Activated CD8-positive, alpha-beta memory T cell treated with anti-CD3 and anti-CD28 coated beads, Interleukin-2, amount 10 ng/mL, durations not matched to agents 7 days and 5 days (primary cell): ENCODE measurements at places on chromosomes 5 and 9.

- H3K4me3 ChIP-seq, result no peak overlapping the region
- no peak for DNase-seq
- H3K27me3 ChIP-seq, result no peaks in the 10 kb centered on the region
Measured at GRCh38 chr5:140222416-140222815, 47.4 kb downstream of the CYSTM1 start.

DNA sequence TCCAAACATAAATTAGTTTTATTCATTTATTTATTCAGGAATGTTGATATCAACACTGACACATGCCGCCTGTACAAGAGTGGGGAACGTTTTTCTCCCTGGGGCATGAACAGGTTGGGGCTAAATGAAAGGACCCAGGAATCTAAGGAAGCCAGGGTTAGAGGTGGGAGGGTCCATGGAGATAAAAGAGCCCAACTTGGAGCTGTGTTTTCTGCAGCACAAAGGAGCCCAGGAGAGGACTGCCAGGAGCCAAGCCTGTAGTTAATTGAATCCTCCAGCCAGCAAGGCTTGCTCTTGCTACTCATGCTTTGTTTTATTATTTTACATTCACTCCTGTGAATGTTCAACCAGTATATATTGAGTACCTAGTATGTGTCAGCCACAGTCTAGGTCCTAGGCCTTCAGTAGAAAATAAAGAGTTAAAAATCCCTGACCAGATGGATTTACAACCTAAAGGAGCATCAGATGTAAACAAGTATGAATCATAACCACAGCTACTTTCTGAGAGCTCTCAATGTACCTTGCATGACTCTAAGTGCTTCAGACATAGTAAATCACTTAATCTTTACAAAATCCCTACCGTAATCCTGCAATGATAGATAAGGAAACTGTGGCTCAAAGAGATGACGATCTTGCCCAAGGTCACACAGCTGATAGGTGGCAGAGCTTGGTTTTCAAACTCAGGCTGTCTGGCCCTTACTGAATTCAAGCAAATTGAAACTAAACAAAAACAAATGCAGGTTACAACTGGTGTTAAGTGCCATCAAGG, 69.8 kb downstream of the ASTN2 start:
- H3K27me3 ChIP-seq, result no peaks in the 10 kb centered on the region
- H3K4me3 ChIP-seq, result no peak overlapping the region
- H3K36me3 ChIP-seq, result no peaks in the 10 kb centered on the region

DNA sequence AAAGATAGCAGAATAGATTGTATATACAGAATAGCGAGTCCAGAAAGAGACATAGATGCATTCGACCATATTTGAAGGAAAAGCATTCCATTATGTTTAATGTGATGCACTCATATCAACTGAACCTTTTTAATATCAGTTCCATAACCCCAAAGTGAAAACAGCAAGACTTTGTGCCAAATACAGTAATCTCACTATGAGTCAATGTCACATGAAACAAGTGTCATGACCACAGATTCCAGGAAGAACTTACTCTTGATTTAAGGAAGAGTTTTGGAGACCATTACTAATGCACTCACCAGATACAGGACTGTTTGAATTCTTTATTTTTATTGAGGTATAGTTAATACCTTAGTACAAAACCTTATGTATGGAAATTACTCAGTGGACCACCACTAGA, 220.5 kb downstream of the SH3GL2 start:
- H3K27ac ChIP-seq, result no peak overlapping the region
- H3K36me3 ChIP-seq, result no peaks in the 10 kb centered on the region
- DNase-seq, result no peak

GRCh38 chr5:88663793-88664216, 219.2 kb downstream of the MEF2C start:
- peaks cover 89% of the 10 kb centered on the region for H3K27me3 ChIP-seq
- H3K36me3 ChIP-seq, result peaks cover 5% of the 10 kb centered on the region
- no peak overlapping the region for H3K4me3 ChIP-seq

DNA sequence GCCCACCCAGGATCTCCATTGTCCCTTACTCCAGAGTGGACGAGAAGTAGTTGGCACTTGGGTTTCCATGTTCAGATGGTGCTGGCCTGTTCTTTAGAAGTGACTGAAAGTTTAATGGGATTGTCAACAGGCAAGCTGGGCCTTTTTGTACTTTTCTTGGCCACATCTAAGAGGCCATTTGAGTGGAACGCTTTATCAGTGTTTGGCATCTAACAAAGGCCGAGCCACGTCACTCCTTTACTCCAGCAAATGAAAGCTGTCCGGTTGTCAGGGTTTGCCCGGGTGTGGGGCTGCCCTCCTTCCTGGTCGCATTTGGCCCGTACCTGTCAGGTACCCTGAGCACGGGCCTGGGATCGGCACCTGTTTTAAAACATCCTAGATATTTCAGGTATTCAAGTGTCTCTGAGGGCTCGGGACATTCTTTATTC, 71.5 kb downstream of the RCL1 start:
- no peak for DNase-seq
- no peaks in the 10 kb centered on the region for H3K27me3 ChIP-seq
- peaks cover 27% of the 10 kb centered on the region for H3K4me1 ChIP-seq
- H3K36me3 ChIP-seq, result peaks cover 26% of the 10 kb centered on the region
- no peak overlapping the region for H3K4me3 ChIP-seq

DNA sequence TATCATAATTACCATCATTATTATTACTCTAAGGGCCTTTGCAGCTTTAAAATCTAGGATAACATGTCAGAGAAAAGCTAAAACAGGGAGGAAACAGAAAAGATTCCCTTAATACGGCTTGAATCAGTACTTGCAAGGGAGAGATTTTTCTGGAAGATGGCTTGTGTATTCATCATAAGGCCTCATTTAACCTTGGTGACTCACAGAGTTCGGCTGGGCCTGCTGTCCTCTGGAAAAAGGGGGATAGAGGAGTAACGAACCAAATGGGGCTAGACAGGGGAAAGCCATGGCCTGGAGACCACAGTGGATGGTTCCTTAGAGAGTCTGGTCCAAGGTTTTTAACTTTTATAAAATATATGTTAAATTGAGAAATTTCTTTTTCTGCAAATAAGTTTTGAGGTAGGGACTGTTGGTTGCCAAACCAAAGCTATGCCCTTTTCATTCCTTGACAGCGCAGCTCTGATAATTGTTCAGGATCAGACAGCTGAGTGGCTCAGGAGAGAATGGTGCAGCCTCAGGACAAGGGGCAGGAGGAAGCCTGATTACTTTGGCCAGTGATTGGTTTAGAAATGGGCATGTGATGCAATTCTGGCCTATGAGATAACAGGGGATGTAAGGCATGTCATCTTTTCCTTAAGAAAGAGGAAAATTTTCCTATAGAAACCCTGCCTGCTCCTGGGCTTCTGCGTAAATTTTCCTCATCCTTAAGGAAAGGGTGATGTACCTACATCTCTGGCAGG, 25.6 kb upstream of the GSN start:
- no peaks in the 10 kb centered on the region for H3K27me3 ChIP-seq
- no peak for DNase-seq
- H3K4me1 ChIP-seq, result no peaks in the 10 kb centered on the region
- H3K4me3 ChIP-seq, result no peak overlapping the region

GRCh38 chr5:37005252-37005651, 128.7 kb downstream of the NIPBL start:
- DNase-seq, result no peak
- no peak overlapping the region for H3K4me3 ChIP-seq
- H3K36me3 ChIP-seq, result peaks cover 17% of the 10 kb centered on the region
- no peaks in the 10 kb centered on the region for H3K4me1 ChIP-seq
- no peaks in the 10 kb centered on the region for H3K27me3 ChIP-seq

DNA sequence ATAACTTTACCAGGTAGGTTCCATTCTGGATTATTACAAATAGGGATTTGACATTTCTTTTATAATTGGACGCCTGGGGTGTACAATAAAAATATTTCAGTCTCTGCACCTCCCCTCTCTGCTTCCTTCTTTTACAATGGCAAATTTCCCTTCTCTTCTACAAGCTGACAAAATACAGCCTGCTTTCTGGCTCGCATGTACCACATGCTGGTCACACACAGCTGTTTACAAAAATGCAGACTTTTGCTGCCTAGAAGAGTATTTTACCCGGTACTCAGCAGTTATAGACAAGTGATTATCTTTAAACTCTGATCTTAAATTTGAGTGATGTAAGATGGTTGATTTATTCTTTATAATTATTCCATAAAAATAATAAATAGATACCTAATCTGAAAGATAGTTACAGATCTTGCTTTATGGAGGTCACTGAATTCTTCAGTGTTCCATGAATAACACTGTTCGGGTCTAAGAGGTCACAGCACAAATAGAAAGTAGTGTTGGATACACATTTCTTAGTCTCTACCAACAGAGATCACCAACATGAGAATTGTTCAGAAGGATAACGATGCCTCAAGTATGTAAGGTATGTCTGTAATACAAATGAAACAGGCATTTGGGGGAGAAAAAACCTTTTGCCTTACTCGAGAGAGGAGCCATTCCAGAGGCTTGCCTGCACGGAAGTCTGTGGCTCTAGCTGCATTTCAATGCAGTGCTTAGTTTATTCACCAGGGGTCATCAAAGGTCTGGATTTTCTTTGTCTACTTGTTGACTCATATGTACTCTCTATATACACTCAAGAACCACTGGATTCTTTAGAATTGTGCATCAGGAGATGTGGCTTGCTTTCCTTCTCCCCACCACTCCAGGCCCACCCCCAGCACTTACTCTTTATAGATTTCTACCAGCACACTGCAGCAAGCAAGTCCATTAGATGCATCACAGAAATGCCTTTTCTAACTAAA, 206.6 kb upstream of the RFX3 start:
- H3K4me1 ChIP-seq, result peaks cover 26% of the 10 kb centered on the region
- peak overlapping the region; percentile 6 for H3K27ac ChIP-seq
- peak overlapping the region; percentile 40 for H3K4me3 ChIP-seq
- H3K36me3 ChIP-seq, result no peaks in the 10 kb centered on the region
- DNase-seq, result peak; percentile 57
- H3K27me3 ChIP-seq, result no peaks in the 10 kb centered on the region

DNA sequence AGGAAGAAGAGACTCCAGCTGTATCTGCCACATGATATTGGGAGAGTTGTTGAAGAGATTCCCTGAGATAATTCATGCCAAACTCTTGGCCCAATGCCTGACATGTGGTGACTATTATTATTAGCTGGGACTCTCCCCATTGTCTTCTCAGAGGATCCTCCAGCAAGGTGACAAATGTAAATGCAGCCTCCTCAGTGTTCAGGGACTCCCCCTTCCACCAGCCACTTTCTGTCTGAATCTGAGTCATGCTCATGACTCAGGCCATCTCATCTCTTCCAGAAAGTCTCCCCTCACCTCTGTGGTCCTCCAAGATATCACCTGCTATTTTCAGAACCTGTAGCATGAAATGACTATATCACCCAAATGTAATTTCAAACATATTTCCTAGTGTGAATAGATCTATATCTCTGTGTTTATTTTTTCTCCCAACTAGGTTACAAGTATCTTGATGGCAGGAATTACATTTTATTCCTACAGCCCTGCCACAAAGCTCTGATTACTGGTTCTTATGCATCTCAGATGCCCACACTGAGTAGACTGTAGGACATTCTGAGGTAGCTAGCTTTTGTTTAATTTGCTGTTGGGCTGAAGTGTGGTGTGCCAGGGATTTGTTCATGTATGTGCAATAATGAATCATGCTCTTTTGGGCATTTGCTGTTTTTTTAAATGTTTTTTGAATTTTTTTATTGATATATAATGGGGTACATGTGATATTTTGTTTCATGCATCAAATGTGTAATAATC, 126.6 kb upstream of the IL12B start:
- H3K4me3 ChIP-seq, result no peak overlapping the region
- H3K27ac ChIP-seq, result no peak overlapping the region
- peaks cover 40% of the 10 kb centered on the region for H3K4me1 ChIP-seq
- no peaks in the 10 kb centered on the region for H3K36me3 ChIP-seq
- peak; percentile 79 for DNase-seq

DNA sequence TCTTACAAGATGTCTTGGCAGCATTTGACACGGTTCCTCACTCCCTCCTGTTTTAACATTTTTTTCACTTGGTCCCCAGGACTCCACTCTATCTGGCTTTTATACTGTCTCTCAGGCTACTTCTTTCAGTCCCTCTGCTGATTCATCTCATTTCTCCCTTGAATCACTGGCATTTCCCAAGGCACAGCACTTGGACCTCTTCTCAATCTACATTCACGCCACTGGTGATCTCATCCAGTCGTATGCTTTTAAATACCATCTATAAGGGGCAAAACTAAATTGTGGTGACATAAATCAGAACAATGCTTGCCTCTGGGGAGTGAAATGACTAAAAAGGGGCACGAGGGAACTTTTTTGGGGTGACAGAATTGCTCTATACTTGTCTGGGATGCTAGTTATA, 47.1 kb downstream of the MAPKAP1 start:
- H3K27me3 ChIP-seq, result no peaks in the 10 kb centered on the region
- H3K36me3 ChIP-seq, result peaks cover 8% of the 10 kb centered on the region
- H3K27ac ChIP-seq, result no peak overlapping the region
- peaks cover 14% of the 10 kb centered on the region for H3K4me1 ChIP-seq
- no peak overlapping the region for H3K4me3 ChIP-seq

DNA sequence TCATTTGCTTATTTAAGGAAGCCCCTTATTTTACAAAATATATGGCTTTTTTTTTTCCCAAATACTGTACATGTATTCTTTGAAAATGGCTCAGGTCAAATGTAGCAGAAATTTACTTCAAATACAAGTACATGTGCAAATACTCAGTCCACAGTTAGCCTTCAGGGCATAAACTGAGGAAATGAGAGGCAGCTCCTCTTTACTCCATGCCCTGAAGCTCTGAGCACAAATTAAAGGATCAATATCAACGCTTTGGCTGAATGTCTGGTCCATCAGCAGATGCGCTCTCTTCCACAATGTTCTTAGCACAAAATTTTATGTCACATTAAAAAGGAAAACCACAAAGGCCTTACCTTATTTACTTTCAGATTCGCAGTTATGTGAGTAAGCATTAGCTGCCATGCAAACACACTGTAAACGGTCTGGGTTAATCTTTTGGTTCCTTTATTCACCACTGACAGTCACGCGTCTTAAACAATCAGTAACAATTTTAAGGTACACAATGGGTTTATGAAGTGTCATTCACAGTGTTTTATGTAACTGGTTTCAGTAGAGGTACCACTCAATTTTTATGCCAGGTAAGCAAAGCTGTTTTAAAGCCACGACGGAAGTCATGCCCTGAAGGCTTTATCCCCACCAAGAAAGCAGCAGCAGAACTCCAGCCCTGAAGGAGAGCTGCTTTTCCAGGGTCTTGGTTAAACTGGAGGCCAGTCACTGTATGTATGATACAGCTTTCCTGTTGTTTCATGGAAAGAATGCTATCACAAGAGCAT, 103.4 kb downstream of the OTULIN start:
- DNase-seq, result no peak
- no peaks in the 10 kb centered on the region for H3K27me3 ChIP-seq
- peaks cover 20% of the 10 kb centered on the region for H3K4me1 ChIP-seq
- peaks cover 5% of the 10 kb centered on the region for H3K36me3 ChIP-seq
- no peak overlapping the region for H3K4me3 ChIP-seq

DNA sequence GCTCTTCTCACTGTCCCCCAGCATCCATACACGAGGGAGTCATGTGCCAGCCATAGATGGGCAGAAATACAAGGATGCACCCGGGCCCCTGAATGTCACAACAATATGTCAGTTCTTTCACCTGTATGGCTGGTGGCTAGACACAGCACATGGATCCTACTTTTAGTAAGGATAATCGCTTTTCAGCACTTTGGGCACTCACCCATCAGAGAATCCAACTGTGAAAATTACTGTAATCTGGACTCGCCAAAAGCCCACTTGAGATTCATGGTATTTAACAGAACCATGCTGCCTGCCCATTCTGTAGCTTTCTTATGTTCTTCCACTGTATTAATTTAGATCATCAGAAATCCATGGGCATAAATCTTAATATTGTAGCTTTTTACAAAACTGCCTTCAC, 124.8 kb downstream of the FRMD3 start:
- H3K4me3 ChIP-seq, result no peak overlapping the region
- DNase-seq, result no peak
- H3K36me3 ChIP-seq, result no peaks in the 10 kb centered on the region
- no peaks in the 10 kb centered on the region for H3K4me1 ChIP-seq
